ENCODE measurements at places on chromosomes 4 and X. TPM values are rescaled to one million over a fixed set of nuclear protein-coding genes. Genes with fewer than 3 reads are reported as not detected.

The OPN1MW gene
- total RNA-seq, result not detected

The PPP2R3B gene
- total RNA-seq, result 19.1 TPM

The LRIT3 gene
- total RNA-seq, result 0.26 TPM

The CT45A5 gene
- not detected for total RNA-seq

The CCNB3 gene
- total RNA-seq, result not detected
